ENCODE measurements at places on chromosomes 4 and X. TPM values are rescaled to one million over a fixed set of nuclear protein-coding genes. Genes with fewer than 3 reads are reported as not detected.

Gene COX7B2
- total RNA-seq: not detected

Gene SATL1
- total RNA-seq: not detected

Gene SMR3B
- total RNA-seq: not detected

Gene HSPA4L
- total RNA-seq: 18.1 TPM

Gene DMRTC1B
- not detected for total RNA-seq

Gene CCKAR
- total RNA-seq: not detected

Gene C1QTNF7
- not detected for total RNA-seq

Gene GYG2
- total RNA-seq: 12.0 TPM

Gene NDST3
- not detected for total RNA-seq

Gene NHS
- 0.68 TPM for total RNA-seq

Gene MAGEA1
- total RNA-seq: not detected

Gene SMIM20
- 31.7 TPM for total RNA-seq

Gene MAGEB6B
- not detected for total RNA-seq

Gene GPRASP3
- 13.5 TPM for total RNA-seq

Gene HSFX2
- not detected for total RNA-seq

Gene PPEF2
- total RNA-seq: not detected

Gene RAB40A
- 0.26 TPM for total RNA-seq

Gene GRXCR1
- total RNA-seq: not detected

Gene MSL3
- 31.2 TPM for total RNA-seq

Gene SEL1L3
- total RNA-seq: 6.8 TPM

Gene ZNF674
- 1.7 TPM for total RNA-seq

Gene RADX
- total RNA-seq: 0.83 TPM

Gene AFM
- total RNA-seq: not detected

Gene P2RY10
- total RNA-seq: not detected

Gene MGARP
- total RNA-seq: 0.31 TPM

Gene RIBC1
- 1.1 TPM for total RNA-seq

Gene CENPU
- total RNA-seq: 18.1 TPM

Gene MAGEE2
- not detected for total RNA-seq

Gene CPZ
- 31.3 TPM for total RNA-seq

Gene HSFX4
- total RNA-seq: not detected

Gene PDLIM5
- 122 TPM for total RNA-seq

Gene PAGE2B
- total RNA-seq: not detected

Gene INTU
- total RNA-seq: 12.7 TPM

Gene RNF175
- total RNA-seq: not detected

Gene PCDH19
- under 0.01 TPM for total RNA-seq

Gene MAGEC1
- not detected for total RNA-seq

Gene BBS12
- total RNA-seq: 7.8 TPM

Gene MAGEA2B
- total RNA-seq: not detected

Gene PLXNB3
- 5.1 TPM for total RNA-seq

Gene HAND2
- 0.11 TPM for total RNA-seq

Gene PPP1R3F
- 31.2 TPM for total RNA-seq

Gene UGT2B7
- total RNA-seq: 1.5 TPM

Gene BGN
- total RNA-seq: 0.94 TPM

Gene ADGRL3
- 0.08 TPM for total RNA-seq
